ENCODE measurements at places on chromosomes 6 and 20. TPM values are rescaled to one million over a fixed set of nuclear protein-coding genes. Genes with fewer than 3 reads are reported as not detected.

- no peak for DNase-seq
Observed at GRCh38 chr6:4008324-4009047, 70.5 kb downstream of the FAM217A start.

GRCh38 chr6:43489277-43490072 lies 12.1 kb downstream of the TJAP1 start:
- peak; percentile 35 for DNase-seq

DNA sequence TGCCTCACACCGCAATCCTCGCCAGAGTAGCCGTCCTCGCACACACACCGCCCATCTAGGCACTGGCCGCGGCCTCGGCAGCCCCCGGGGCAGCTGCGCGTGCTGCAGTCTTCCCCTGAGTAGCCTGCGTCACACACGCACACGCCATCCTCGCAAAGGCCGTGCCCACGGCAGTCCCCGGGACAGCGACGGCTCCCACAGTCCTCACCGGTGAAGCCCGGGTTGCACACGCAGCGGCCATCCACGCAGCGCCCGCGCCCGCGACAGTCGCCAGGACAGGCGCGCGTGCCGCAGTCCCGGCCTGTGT lies 13.1 kb downstream of the TNXB start:
- peak; percentile 61 for DNase-seq

- no peak for DNase-seq
Observed at GRCh38 chr6:16179970-16180431, 51.1 kb downstream of the MYLIP start.

DNA sequence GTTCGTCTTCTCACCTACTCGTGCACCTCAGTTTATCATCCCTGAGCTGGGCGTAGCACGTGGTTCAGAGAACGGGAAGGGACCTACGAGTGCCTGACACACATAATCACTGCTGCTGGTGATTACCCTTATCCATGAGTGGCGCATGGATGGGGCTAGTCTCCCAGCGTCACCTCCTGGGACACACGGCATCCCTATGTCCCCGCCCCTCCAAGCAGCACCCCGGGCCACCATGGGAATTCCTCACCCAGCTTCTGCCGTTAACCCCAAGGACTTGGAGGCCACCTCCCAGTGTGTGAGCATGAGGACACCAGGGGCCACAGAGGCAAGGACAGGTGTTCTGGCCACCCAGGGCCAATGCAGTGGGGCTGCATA lies 9.8 kb downstream of the CHRNA4 start:
- no peak for DNase-seq

GRCh38 chr6:106568530-106568929 lies 60.8 kb downstream of the RTN4IP1 start:
- DNase-seq = no peak

DNA sequence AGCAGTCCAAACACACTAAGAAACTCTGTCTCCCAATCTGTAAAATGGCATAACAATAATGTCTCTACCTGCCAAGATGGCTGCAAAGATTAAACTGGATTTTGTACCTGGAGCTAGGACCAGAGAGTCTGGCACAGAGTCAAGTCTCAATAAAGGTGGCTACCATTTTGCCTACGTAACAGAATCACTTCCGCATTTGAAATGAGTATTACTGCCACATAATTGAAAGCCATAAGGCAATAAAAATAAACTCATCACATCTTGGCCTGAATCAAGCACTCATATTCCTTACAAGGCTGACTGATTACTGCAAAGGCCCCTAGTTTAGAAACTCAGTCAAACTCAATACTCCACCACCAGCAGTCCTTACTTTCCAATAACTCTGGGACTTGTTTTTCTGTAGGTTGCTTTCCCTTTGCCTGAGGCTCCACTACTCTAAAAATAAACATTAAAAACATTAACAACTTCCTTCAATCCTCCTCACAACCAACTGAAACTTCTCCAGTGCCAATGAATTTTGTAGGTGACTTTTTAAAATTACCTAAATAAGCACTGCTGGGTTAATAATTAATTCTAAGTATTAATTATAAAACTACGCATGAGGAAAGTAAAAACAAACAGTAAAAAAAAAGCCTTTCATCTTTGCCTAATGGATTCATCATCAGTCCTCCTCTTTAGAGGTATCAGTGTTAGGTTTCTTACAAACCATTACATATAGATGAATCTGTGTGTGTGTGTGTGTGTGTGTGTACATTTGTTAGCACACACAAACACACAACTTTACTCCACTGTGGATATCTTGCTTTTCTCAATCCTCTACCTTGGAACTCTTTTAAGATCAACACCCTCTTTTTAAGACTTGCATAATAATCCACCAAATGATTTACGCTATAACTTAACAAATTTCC lies 3.7 kb downstream of the KIF16B start:
- no peak for DNase-seq

DNA sequence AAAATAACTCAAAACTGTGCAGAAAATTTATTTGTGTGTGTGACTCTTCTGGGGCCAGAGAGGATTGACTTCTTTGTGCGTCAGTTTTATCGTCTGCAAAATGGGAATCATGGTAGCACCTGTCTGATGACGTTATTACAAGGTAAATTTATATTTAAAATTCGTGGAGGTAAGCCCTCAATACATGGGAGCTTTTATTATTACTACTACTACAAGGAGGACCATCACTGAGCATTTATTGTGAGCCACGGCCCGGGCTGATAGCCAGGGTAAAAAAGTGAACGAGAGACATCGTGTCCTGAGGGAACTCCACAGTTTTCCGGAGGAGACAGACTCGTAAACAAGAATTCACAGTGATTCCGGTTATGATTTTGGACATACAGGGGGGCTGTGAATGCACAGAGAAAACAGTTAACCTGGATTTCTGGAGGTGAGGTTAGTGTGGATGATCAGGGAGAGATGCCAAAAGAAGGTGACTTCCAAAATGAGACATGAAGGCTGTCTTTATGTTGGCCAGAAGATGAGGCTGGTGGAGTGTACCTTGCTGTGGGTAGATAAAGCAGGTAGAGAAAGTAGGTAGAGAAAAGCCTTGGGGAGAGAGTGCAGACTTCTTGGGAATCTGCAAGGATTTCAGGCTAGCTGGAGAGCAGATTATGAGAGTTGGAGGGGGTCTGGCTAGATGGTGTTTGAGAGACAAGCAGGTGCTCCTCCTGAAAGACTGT lies 10.6 kb upstream of the SERINC3 start:
- peak; percentile 30 for DNase-seq

DNA sequence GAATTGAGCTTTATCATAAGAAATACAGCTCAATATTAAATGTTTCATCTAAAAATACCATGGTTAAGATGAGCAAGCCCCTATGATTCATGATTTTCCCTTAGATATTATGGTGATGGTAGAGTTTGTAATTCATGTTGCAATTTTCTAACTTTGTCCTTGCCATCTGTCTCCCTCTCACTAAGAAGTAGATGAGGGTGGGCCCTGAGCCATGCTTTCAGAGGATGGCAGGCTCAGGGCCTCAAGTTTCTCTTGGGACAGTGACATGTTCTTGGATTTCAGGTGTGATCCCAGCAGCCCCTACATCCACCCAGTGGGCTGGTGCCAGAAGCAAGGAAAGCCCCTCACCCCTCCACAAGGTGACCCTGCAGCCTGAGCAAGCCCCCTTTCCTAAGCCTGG lies 25.6 kb downstream of the L3MBTL1 start:
- DNase-seq = no peak

GRCh38 chr20:6115221-6115895 lies 7.5 kb downstream of the FERMT1 start:
- no peak for DNase-seq

DNA sequence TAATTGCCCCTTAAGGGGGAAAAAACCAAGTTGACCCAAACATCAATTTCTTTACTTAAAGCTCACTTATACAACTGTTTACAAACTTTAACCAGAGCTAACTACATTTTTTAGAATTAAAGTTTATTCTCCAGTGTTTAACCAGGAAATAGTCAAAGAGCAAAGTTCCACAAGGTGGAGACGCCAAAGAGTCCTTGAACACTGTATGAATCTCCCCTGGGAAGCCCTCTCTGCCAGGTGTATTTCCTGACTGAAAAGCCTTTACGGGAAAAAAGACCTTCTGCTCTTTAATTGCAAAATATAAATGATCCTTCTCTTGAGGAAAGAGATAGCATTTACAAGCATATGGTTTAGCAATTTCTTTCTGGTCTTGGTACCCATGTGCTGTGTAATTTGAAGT lies 36.2 kb downstream of the BTBD9 start:
- no peak for DNase-seq

GRCh38 chr20:11582060-11582459 lies 335.6 kb upstream of the BTBD3 start:
- DNase-seq = no peak

Gene CST2
- total RNA-seq = not detected

Gene NKX2-2
- not detected for total RNA-seq

Gene FRMD1
- total RNA-seq = not detected

Gene STMND1
- total RNA-seq = not detected

Gene TOX2
- total RNA-seq = 1.6 TPM

Gene GTSF1L
- total RNA-seq = not detected

Gene MEI4
- total RNA-seq = 0.38 TPM

Gene MDC1
- 29.1 TPM for total RNA-seq

All from H7 (cell line).